ENCODE measurements at places on chromosomes 3 and 15.

- DNase-seq = no peak
Measured at GRCh38 chr3:28521663-28522062, 173.0 kb upstream of the AZI2 start.

DNA sequence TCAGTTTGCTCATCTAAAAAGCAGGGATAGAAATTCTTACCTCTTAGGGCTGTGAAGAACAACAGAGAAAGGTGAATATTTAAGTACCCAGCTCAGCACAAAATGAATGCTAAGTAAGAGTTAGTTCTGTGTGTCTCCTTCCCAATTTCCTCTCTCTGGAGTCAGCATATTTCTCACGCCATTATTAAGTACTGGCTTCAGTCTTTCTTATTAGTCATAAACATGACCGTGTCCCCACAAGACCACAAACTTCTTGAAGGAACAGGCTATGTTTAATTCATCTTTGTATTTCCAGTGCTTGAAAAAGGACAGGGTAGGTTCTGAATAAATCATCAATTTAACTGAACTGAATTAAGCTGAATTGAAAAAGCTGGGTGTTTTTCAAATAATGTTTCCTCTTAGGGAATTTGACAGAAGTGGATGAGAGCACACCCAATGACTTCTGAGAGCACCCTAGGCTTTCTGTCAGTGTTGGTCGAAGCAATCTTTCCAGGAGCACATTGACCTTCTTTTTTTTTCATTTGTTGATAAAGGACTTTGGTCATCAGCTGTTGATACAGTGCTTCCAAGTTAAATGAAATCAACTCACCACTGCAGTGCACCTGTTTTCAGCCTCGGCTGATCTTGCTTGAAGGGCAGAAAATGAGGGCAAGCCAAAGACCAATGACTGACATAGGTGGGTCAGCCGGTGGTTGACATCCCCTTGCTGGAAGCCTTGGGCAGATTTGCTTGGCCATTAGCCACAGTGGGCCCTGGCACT, 324.6 kb downstream of the MFSD1 start:
- DNase-seq = no peak

DNA sequence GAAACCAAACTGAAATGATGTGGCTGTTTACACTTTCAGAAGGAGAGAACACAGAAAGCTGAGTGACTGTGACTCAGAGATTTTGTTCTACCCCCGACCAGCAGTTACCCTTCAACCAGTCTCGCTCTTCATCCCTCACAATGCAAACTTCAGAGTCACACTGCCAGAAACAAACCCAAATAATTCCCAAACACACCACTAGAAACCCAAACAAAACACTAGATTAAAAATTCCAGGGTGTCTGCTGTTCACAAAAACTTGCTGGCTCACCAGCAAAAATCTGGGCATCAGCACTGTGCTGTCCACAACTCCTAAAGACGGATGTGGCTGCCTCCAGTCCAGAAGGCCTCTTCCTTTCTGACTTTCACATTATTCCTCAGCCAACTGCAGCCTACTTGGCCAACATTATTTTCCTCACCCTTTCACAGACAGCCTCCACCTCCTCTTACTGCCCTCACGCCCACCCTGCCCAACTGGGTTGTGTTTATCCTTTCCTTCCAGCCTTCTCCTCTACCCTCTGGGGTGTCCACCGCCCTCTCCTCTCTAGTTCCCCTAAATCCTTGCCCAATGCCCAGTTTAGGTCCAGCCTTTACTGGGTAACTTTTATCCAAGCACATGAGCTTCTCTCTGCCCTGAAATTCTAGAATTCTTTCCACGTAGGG, 71.4 kb downstream of the MECOM start:
- DNase-seq = no peak

- no peak for DNase-seq
Measured at GRCh38 chr3:87413814-87414213, 137.4 kb upstream of the POU1F1 start.

- DNase-seq = no peak
Measured at GRCh38 chr15:76376816-76377215, 40.2 kb downstream of the ISL2 start.

GRCh38 chr3:34155108-34155507, 356.7 kb downstream of the PDCD6IP start:
- no peak for DNase-seq

- no peak for DNase-seq
Measured at GRCh38 chr3:181384970-181385369, 326.8 kb upstream of the SOX2 start.
